Activated CD8-positive, alpha-beta T cell treated with anti-CD3 and anti-CD28 coated beads, Interleukin-2, amount 10 ng/mL, durations not matched to agents 7 days and 5 days (primary cell): ENCODE measurements at places on chromosomes 7 and 10.

DNA sequence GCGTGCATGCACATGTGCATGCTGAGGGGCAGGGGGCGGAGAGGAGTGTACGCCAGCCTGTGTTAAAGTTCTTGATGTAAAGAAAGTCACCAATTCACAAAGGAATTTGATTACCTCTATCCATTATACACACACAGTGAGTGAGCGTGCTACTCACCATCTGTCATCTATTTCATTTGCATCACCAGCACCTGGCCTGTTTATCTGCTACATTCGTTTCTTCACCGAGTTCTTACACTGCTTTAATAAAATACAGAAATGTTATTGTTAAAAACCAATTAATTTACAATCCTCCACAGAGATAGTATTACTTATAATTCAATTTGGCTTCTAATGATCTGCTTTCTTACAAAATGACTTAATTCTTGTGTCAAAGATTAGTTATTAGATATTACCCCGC is 32.6 kb downstream of the NEUROD6 start:
- H3K36me3 ChIP-seq: no peaks in the 10 kb centered on the region
- H3K4me1 ChIP-seq: no peaks in the 10 kb centered on the region
- H3K27ac ChIP-seq: no peak overlapping the region
- no peak for DNase-seq
- H3K4me3 ChIP-seq: no peak overlapping the region
- H3K27me3 ChIP-seq: no peaks in the 10 kb centered on the region

GRCh38 chr10:34524369-34525091 is 290.6 kb downstream of the PARD3 start:
- H3K4me1 ChIP-seq: no peaks in the 10 kb centered on the region
- no peaks in the 10 kb centered on the region for H3K36me3 ChIP-seq
- DNase-seq: no peak
- no peaks in the 10 kb centered on the region for H3K27me3 ChIP-seq

- H3K36me3 ChIP-seq: peaks cover 74% of the 10 kb centered on the region
- no peaks in the 10 kb centered on the region for H3K27me3 ChIP-seq
- peak overlapping the region; percentile 97 for H3K27ac ChIP-seq
- H3K4me1 ChIP-seq: peaks cover 41% of the 10 kb centered on the region
Measured at GRCh38 chr10:6580279-6581029, 378 bp upstream of the PRKCQ start.

DNA sequence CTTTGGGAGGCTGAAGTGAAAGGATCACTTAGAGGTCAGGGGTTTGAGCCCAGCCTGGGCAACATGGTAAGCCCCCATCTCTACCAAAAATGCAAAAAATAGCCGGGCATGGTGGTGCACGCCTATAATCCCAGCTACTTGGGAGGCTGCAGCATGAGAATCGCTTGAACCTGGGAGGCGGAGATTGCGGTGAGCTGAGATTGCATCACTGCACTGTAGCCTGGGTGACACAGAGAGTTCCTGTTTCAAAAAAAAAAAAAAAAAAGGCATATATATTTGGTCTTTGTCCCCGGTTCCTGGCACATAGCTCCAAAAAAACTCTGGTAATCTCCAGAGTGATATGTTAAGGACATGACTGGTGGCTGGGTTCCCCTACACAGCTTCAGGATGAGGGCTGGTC is 147.3 kb downstream of the SEC23IP start:
- H3K27me3 ChIP-seq: no peaks in the 10 kb centered on the region
- H3K4me1 ChIP-seq: no peaks in the 10 kb centered on the region
- no peak overlapping the region for H3K4me3 ChIP-seq
- DNase-seq: no peak
- no peaks in the 10 kb centered on the region for H3K36me3 ChIP-seq

DNA sequence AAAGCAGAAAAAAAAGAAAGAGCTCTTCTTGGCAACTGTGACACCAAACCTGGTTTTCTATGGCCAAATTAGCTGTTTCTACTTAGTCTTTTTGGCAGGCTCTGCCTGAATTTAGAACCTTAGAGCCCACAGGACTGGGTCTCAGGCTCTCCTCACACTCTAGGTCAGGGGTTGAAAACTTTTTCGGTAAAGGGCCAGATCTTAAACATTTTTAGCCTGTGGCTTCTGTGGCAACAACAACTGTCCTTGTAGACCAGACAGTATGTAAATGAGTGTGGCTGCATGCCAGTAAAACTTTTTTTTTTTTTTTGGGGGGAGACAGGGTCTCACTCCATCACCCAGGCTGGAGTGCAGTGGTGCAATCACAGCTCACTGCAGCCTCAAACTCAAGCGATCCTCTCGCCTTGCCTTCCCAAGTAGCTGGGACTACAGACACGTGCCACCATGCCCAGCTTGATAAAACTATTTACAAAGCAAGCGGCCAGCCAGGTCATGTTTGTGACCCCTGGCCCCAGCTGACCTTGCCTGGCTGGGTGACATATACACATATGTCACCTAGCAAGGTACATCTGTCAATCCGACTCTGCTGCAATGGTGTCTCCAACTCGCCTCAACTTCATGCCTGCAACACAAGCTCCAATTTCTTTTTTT is 17.4 kb downstream of the KPNA7 start:
- no peaks in the 10 kb centered on the region for H3K27me3 ChIP-seq
- no peak overlapping the region for H3K27ac ChIP-seq
- DNase-seq: no peak
- H3K4me3 ChIP-seq: no peak overlapping the region
- H3K36me3 ChIP-seq: no peaks in the 10 kb centered on the region
- H3K4me1 ChIP-seq: no peaks in the 10 kb centered on the region

- H3K4me1 ChIP-seq: peaks cover 46% of the 10 kb centered on the region
- peaks cover 50% of the 10 kb centered on the region for H3K27me3 ChIP-seq
- H3K36me3 ChIP-seq: no peaks in the 10 kb centered on the region
- no peak overlapping the region for H3K4me3 ChIP-seq
- no peak for DNase-seq
Measured at GRCh38 chr7:151246102-151246850, 2.2 kb downstream of the SMARCD3 start.

DNA sequence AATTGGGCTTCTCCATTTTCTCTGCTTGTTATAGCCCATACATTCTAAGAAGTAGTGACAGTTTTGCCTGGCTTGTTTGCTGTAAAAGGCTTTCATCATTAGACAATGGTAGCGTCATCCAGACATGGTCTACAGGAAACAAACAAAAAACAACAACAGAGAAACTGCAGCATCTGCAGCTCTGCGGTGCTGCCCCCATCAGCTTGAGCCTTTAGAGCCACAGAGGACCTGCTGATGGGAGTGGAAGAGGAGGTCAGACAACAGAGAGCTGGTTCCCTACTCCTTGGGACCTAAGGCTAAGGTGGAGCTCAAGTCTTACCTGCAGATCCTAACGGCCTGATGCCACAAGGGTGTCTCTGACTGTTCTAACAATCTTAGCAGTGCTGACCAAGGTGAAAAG is 3.1 kb downstream of the INA start:
- peaks cover 2% of the 10 kb centered on the region for H3K36me3 ChIP-seq
- no peak for DNase-seq
- H3K4me1 ChIP-seq: peaks cover 19% of the 10 kb centered on the region
- no peak overlapping the region for H3K27ac ChIP-seq
- H3K27me3 ChIP-seq: peaks cover 68% of the 10 kb centered on the region

GRCh38 chr10:106078895-106079576 is 1085.5 kb downstream of the SORCS1 start:
- H3K27me3 ChIP-seq: no peaks in the 10 kb centered on the region
- no peak overlapping the region for H3K27ac ChIP-seq
- no peak for DNase-seq
- H3K36me3 ChIP-seq: no peaks in the 10 kb centered on the region
- no peaks in the 10 kb centered on the region for H3K4me1 ChIP-seq

GRCh38 chr7:26857170-26857505 is 7.3 kb downstream of the SKAP2 start:
- DNase-seq: no peak
- no peaks in the 10 kb centered on the region for H3K36me3 ChIP-seq
- H3K4me1 ChIP-seq: peaks cover 4% of the 10 kb centered on the region
- peaks cover 43% of the 10 kb centered on the region for H3K27me3 ChIP-seq

GRCh38 chr10:119933179-119933578 is 40.6 kb downstream of the SEC23IP start:
- no peak overlapping the region for H3K4me3 ChIP-seq
- no peaks in the 10 kb centered on the region for H3K4me1 ChIP-seq
- peaks cover 50% of the 10 kb centered on the region for H3K36me3 ChIP-seq
- H3K27ac ChIP-seq: no peak overlapping the region
- DNase-seq: no peak

- H3K4me1 ChIP-seq: no peaks in the 10 kb centered on the region
- H3K27ac ChIP-seq: no peak overlapping the region
- H3K36me3 ChIP-seq: no peaks in the 10 kb centered on the region
- H3K27me3 ChIP-seq: peaks cover 5% of the 10 kb centered on the region
Measured at GRCh38 chr10:29214551-29214950, 74.3 kb upstream of the LYZL1 start.

DNA sequence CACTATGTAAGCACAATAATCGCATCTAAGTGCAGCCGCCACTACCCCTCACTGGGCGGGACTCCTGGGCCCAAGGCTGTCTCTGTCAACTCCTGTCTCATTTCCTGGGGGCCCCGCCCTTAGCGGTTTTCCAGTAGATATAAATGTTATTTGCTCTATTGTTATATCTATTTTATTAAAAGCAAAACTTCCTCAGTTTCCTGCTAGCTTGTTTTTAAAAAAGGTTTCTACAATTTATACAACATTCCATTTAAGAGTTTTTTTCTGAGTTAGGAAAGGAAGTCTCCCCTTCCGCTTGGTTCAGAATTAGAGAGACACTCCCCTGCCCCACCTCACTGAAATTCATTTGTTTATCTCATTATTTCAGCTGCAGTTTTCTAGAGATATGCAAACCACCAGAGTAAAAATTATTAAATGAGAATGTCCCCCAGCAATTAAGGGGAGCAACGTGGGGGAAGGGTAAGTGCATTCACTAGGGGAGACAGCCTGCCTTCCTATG is 82.7 kb downstream of the RAMP3 start:
- H3K4me1 ChIP-seq: no peaks in the 10 kb centered on the region
- H3K36me3 ChIP-seq: no peaks in the 10 kb centered on the region
- no peak overlapping the region for H3K27ac ChIP-seq
- DNase-seq: no peak
- peaks cover 42% of the 10 kb centered on the region for H3K27me3 ChIP-seq
